ENCODE measurements at places on chromosomes 7 and 10.
A peak's percentile ranks its signal among the peaks of the same experiment; 100 is the strongest.

- no peak for DNase-seq
Measured at GRCh38 chr7:128841171-128841690, 11.0 kb downstream of the FLNC start.

- no peak for DNase-seq
Measured at GRCh38 chr7:55048221-55048859, 29.5 kb downstream of the EGFR start.

DNA sequence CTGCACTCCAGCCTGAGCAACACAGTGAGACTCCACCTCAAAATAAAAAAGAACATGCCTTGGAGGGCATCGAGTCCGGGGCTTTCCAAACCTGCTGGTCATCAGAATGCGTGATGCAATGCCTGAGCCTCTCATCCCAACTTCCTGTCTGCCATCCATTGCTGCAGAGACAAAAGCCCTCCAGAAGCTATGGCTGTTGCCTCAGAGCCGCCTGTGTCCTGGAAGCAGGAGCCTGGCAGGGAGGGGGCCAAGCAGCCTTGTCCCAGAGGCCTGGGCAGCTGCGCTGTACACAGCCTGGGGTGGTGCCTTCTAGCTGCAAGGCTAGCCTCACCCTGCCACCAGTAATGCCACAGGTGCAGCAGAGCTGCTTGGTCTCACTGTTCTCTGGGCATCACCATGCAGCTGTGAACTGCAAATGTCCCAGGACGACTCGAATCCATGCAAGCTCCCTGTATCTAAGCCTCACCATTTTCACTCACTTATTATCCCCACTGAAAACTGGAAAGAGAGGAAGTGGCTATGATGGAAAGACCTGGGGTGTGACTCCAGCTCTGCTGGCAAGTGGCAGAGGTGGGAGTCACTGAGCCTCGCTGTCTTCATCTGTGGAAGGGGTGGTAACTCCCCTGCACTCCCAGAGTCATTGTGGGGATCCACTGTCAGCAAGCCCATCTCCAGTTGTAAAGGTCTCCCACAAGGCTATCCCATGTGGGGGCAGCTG lies 7.0 kb downstream of the ALOX5 start:
- DNase-seq, result no peak

GRCh38 chr10:125231116-125231812 lies 70.9 kb upstream of the CTBP2 start:
- DNase-seq, result no peak

DNA sequence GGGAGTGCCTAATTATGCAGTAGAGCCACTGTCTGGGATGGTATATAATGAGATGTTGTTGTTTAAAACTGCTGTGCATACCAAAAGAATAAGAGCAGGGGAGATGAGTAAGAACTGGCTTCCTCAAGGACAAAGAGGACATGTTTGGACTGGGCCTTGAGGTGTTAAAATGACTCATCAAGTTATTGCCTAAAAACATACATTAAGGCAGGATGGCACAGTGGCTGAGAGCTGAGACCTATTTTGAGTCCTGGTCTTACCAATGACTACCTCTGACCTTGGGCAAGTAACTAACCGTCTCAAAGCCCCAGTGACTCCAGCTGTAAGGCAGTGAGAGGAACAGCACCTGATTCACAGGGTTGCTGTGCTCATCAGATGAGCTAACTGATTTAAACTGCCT lies 71.1 kb downstream of the CFAP58 start:
- peak; percentile 6 for DNase-seq

DNA sequence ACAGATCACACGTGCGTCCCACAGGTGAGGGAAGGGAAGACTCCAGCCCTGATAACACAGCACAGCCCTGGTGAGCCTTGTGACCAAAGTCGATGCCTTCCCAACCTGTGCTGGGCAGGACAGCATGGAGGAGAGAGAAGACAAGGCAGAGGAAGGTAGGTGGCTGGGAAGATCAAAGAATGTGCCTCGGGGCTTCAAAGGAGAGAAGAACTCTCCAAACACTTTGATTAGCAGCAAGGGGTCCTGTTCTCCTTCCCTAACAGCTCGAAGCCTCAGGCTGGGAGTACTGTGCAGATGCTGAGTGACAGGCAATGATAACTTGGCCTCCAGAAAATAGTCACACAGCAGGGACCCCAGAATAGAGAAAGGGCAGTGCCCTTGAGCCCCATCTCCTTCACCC lies 288.5 kb downstream of the TCERG1L start:
- no peak for DNase-seq

All from GM12892 (cell line).